ENCODE measurements at places on chromosomes 6 and 20. TPM values are rescaled to one million over a fixed set of nuclear protein-coding genes. Genes with fewer than 3 reads are reported as not detected.

PLG gene
- total RNA-seq = not detected

EYS gene
- total RNA-seq = 0.03 TPM

DNA sequence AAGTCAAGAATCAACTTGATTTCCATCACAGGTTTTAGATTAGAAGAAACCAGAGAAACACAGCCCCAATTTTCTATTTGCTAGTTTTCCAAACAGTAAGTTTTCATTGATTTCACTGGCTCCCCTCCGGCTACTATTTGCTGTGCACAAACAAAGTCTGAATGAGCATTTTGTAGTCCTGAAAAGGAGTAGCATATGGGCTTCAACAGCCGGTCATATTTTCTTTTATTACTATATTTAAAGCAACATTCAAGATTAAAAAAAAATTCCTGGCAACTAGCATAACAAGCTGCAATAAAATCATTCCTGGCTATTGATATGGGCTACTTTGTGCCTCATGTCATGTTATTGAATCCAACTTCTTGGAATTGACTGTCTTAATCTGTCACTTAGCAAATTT, 48.3 kb downstream of the CARMIL1 start:
- no peak for DNase-seq

PEX6 gene
- total RNA-seq = 18.4 TPM

GRCh38 chr20:61163031-61163430, 89.0 kb upstream of the CDH4 start:
- no peak for DNase-seq

DNA sequence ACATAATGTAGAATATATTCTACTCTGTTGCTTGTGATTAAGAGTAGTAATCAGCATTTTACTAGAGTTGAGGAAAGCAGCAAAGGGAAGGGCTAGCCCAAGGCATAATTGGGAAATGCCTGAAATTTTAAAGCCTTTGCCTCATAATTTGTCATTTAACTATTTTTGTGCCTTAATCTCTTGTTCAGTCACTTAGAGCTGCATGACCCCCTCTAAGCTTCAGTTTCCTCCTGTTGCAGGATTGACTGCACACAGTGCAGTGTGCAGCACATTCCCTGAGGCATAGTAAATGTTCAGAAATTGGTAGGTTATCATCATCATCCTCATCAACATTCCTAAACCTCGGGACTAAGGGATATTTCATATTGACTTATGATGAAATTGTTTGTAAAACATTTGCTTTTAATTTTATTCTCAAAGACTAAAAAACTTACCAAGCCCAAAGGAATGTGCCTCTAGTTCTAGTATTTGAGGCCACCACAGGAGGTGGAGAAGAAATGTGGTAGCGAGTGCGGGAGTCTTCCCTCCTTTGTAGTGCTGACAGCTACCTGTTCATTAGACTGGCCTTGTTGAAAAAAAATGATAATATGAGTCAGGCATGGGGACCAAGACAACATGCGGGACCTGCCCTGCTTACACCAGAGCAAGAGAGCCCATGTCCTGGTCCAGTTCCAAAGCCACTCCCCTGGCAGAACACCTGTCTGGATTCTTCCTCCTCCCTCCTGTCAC, 14.8 kb upstream of the TENT5A start:
- DNase-seq = no peak

GRCh38 chr6:2939315-2940009, 31.9 kb downstream of the SERPINB6 start:
- no peak for DNase-seq

- no peak for DNase-seq
Measured at GRCh38 chr20:48359692-48360341, 468.0 kb downstream of the PREX1 start.

DNA sequence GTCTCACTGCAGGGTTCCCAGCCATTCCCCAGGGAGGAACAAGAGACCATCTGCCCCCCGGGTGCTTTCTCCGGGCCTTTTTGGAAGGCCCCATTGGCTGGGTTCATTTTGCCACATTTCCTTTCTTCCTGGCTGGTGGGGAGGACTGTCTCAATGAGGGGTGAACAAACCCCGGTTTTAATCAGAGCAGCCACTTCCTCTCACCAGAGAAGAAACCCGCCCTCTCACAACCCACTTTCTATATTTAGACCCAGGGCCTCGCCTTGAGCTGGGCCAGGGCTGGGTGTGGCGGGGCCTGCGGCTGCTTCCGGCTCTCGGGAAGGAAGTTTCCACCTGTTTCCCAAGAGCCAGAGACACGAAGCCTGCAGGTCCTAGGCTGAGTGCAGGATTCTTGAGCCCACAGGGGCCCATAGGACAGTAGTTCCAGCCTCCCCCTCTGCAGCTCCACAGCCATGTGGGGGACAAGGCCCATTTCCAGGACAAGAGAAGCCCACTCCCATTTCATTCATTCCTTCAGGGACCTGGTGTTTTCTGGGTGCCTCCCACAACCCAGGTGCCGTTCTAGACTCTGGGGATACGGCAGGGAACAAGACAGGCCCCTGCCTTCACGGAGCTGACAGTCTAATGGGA, 41.8 kb downstream of the RBM38 start:
- no peak for DNase-seq

DNA sequence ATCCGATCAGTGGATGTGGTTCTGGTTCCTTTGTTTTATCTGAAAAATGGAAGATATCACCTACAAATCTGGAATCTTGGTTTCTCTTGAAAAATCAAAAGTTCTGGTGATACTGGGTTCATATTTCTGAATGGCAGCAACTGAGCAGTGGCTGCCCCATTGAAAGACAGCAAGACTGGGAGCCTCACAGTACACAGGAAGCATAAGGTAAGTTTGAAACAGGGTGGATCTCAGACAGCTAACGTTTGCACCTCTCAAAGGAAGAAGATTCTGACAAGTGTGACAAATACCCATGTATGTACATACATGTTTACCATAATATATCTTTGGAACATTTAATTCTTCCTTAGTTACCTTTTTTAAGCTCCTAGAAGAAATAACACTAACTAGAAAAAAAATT, at the start of gene SAMD3:
SAMD3 (minus strand) TSS at position 177 of the 400 bp plus-strand sequence. CDS start 7,678 bp downstream, outside the sequence.
- no peak for DNase-seq

DNA sequence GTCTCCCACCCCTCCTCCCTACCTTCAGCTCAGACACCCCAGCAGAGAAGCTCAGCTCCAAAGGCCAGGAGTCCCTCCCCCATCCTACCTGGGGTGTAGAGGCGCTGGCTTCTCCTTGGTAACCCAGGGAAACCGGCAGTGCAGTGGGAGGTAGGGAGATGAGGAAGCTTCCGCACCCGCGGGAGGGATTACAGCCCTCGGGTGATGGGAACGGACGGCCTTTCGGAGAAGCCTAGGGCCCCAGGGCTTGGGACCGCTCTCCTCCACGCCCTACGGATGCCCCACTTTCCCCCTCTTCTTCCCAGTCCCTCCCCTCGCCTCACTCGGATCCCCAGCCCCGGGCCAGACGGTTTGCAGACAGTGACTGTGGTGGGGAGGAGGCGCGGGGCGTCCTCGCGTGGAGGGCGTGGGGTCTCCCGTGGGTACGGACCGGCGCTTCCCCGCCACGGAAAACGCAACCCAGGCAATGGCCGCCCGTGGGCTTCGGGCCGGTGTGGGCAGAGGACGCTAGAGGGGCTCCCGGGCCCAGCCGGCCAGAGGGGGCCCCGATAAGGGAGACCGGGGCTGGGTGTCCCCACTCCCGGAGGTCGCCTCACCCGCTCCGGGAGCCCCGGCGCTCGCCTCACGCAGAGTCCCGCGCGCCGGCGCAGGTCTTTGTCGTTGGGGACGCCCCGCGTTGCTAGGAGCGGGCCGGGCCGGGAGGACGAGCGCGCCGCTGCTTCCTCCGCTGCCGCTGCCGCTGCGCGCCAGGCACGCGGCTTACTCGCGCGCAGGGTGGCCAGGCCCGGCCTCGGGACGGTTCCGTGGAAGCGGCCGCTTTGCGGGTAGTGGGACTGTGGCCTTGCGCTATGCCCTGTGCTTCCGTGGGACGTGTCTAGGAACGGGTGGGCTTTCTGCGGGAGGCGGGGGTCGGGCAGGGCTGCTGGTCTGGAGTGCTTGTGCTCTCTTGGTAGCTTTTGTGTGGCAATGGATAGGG, 15.8 kb downstream of the AARS2 start:
- DNase-seq = no peak

OPN5 gene
- not detected for total RNA-seq

C20orf173 gene
- not detected for total RNA-seq

DNA sequence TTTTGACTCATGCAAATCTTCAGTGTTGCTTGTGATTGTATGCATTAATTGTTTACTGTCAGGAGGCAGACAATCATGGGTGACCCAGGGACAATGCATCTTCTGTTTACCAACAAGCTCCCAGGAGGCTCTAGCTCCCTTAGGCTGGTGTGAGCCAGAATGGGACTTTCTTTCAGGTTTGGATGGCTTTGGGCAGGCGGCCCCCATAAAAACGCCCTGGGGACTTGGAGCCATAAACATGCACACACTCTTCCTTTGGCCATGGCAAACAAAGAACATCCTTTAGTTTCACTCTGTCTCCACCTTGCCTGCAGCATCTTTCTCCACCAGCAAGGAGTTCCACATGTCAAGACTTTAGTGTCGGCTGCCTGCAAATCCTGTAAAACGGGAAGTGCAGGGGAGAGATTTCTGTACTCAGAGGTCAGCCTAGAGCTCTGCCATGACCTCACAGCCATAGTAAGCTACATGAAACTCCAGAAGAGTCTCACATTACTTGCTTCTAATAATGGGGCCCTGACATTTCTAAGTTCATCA, 127.6 kb downstream of the MAP3K7 start:
- DNase-seq = peak; percentile 95

- no peak for DNase-seq
Measured at GRCh38 chr6:157215717-157216116, 107.6 kb downstream of the TMEM242 start.

GRCh38 chr6:146957181-146958093, 246.8 kb upstream of the STXBP5 start:
- DNase-seq = no peak

DNA sequence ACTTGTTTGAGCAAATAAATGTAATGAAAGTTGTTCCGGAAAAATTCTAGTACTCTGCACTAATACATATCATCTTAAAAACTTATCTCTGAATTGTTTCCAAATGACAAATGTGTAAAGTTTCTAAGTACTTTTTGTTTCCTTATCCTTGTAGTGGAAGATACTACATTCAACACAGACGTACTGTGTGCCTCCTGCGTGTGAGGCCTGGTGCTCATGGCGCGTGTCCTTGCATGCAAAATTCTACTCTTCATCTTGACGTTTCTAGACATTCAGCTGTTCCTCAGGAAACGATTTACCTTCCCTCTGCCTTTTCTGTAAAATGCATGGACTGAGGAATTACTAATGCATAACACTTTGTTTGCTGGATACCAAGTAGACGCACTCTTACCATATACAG, 11.5 kb downstream of the DLL1 start:
- no peak for DNase-seq

MYH7B gene
- total RNA-seq = 0.08 TPM

DNA sequence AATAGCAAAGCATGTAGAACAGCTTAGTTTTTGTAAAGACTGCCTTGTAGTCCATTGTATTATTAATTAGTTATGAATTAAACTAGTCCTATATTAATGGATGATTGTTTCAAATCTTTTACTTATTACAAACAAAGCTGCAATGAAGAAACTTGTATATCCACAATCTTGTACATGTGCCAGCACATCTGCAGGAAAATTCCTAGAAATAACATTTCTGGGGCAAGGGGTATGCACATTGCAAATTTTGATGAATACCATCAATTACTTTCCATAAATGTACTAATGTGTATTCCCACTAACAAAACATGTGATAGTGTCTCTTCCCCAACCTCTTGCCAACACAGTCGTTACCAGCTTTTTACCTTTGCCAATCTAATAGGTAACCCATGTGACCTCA, 73.6 kb upstream of the AKAP12 start:
- DNase-seq = no peak
